NCI-H1436 (cell line): ENCODE measurements at places on chromosomes 2 and 18.

GRCh38 chr2:223870840-223871611, 33.6 kb upstream of the AP1S3 start:
- DNase-seq: no peak

DNA sequence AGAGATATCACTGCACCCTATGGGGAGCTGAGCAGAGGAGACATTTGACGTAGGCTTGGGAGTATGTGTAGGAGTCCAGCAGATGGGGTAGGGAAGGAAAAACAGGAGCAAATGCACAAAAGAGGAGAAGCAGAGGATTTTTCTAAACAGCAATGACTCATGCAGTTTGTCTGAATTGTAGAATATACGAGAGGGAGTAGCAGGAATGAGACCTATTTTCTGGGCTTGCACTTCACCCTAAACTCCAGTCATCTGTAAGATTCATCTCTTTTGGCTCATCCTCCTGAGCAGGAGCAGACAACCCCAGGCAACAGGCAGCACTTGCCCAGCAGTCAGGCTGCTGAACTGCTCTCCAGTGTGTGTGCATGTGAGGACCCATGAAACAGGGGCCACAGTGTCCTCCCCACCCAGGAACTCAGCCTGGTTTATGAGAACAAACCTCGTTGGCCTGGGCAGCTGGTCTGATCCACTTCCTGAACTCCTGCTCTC, 100.2 kb upstream of the CDC42EP3 start:
- no peak for DNase-seq

DNA sequence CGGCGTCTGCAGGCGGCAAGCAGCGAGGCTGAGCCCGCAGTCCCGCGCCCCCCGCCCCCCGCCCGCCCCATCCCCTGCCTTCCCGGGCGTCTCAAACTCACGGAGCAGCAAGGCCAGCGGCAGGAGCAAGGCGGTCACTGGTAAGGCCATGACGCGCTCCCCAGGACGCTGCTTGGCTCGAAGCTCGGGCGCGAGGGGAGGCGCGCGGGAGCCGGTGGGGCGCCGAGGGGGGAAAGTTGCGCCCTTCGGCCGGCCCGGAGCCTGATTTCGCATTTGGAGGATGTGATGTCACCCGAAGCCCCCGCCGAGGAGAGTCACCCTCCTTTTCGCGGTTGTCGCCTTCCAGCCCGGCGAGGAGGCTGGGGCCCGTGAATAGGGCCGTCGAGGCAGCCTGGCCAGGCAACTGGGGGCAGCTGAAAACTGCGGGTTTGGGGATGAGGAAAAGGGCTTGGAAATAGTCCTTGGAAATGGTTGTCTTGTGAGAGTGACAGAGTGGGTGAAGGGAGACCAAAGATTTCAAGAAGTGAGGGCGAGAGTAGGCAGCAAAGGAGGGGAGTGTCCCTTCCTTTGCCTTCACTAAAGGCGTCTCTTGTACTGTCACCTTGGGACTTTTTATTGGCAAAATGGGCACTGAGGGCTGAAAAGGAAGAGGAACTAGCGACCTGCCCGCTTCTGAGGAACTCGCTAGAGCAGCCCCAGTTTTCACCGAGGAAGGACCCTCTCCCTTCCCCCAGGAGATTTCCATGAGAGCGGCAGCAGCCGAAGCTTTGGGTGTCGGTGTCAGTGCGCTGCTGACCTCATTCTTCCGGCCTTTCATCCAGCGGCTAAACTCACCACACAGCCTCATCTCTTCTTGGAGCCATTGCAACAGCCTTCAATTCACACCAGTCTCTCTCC, at the start of gene CD8A:
Gene CD8A, minus strand, starts transcription at position 238 of the 897 bp plus-strand sequence. Its CDS starts 88 bp downstream, at position 150.
- DNase-seq: no peak

GRCh38 chr18:59272891-59273758, at the start of gene RAX:
Gene RAX, minus strand, starts transcription at chr18:59273454. Its CDS starts 248 bp downstream, at chr18:59273206.
- no peak for DNase-seq

DNA sequence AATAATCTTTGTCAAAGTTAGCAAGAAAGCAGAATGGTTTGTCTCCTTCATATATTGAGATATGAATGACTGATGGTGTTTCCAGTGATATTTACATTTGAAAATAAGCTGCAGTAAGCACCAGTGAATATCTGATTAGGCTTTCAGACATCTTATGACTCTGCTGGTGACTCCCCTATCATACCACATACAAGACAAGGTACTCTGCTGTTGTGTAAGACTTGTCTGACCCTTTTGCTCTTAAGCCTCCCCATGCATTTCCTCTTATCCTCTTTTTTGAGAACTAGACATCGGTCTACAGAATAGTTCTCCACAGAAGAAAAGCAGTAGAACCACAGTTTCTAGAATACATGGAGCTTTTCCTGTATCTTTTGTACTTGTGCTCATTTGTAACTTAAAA, 9.3 kb downstream of the POLI start:
- no peak for DNase-seq

- DNase-seq: no peak
Observed at GRCh38 chr2:73990531-73990930, 5.8 kb downstream of the TET3 start.

GRCh38 chr2:172968061-172968469, 107.6 kb upstream of the MAP3K20 start:
- DNase-seq: no peak

DNA sequence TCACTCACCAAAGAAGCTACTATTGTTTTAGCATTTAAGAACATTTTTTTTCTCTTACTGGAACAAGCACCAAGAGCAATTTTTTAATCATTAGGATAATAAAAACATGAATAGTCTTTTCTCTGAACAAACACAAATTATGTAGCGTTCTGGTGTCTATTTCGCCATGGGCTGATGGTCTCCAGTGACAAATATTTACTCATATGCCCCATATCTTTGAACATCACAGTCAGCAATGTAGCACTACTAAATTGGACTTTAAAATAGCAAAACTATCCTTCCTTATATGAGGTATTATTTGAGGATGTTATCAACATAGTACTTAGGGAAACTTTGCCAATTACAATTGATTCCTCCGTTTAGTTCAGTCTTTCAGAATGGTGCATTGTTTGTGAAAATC, 1326.0 kb upstream of the ZEB2 start:
- no peak for DNase-seq

DNA sequence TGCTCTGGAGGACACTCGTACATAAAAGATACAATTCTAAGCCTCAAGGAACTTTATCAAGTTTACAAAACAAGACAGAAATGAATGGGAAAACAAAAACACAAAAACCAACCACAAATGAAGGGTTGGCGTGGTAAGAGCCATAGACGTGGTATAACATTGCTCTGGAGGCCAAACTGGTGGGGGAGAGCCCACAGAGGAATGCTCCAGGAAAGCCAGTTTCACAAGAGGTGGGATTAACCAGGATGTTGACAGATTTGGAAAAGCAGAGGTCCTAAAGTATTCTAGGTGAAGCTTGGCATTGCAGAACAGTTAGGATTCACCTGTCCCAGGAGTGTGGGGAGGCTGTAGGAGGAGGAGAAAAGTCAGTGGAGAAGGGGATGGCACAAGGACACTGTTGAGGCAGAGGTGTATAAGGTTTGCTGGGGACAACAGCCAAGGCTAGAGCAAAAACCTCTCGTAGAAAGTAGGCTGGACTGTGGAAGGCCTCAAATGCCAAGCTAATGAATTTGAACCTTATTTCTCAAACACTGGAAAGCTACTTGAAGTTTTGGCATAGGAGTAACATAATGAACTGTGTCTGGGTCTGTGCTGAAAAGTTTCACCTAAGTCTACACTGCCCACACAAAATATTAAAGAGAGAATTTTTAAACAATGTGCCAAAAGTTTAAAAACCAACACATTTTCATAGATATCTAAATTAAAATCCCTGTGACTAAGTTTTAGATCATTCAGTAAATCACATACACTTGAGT, 135.1 kb downstream of the THADA start:
- no peak for DNase-seq

GRCh38 chr18:58546552-58546951, 82.3 kb downstream of the ALPK2 start:
- no peak for DNase-seq

- no peak for DNase-seq
Observed at GRCh38 chr2:189608795-189609422, 28.3 kb upstream of the SLC40A1 start.

DNA sequence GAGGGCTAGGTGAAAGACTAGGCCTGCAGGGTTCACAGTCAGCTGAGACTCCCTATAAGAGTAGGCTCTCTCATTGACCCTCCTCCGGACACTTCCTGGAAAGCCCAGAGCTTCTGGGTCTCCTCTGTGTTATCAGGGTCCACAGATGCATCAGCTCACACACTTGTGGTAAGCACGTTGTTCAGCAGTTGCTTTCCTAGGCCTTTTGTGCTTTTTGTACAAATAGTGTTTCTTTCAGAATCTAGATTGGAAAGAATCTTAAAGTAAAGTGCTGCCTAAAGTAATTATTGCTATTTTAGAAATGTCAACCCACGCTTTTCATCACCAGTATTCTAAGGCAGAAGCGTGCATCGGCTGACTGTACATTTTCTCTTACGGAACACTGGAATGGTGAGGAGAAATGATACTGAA, 15.5 kb downstream of the SLC9A2 start:
- no peak for DNase-seq

- DNase-seq: no peak
Observed at GRCh38 chr2:167181134-167181533, 292.9 kb downstream of the XIRP2 start.

GRCh38 chr18:34913837-34914661, 127.2 kb upstream of the MAPRE2 start:
- no peak for DNase-seq

GRCh38 chr2:12881952-12882351, 165.2 kb downstream of the TRIB2 start:
- DNase-seq: no peak

- no peak for DNase-seq
Observed at GRCh38 chr2:96146881-96147592, 1.8 kb upstream of the DUSP2 start.

DNA sequence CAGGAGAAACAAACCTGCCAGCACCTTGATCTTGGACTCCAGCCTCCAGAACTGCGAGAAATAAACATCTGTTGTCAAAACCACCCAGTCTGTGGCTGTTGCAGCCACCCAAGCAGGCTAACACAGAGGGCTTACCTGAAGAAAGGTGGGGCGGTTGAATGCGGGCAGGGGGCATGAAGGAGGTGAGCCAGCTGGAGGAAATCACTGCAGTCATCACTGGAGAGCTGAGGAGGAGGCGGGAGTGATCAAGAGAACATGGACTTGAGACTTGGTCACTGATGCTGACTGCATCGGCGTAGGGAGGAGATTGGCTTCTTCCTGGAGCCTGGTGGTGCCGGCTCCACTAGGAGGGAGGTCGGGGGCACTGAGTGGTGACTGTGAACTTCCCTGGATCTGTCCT, 14.6 kb upstream of the ARMC9 start:
- DNase-seq: no peak

GRCh38 chr2:123163398-123163797, 861.7 kb upstream of the CNTNAP5 start:
- DNase-seq: no peak

GRCh38 chr2:143840601-143841000, 679.3 kb downstream of the ZEB2 start:
- no peak for DNase-seq

GRCh38 chr2:56287974-56288373, 104.2 kb downstream of the CCDC85A start:
- DNase-seq: no peak

DNA sequence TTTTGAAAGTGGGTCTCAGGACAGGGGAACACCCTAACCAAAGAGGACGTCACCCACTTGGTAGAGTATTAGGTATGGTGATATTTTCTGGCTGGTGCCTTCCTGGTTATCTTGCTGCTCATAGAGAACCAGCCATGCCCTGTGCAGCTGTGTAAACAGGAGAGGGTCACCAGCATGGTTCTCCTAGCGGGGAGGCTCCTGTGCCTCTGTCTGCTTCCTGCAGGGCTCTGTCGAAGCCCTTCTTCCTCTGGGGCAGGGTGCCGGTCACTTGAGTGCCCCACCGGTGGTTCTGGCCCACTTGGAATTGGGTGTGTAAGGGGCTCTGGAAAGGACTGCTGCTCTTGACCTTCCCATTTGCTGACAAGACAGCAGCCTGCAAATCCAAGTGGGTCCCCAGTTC, 131.6 kb upstream of the MSH6 start:
- DNase-seq: no peak

- no peak for DNase-seq
Observed at GRCh38 chr18:26926066-26926675, 60.7 kb upstream of the AQP4 start.

DNA sequence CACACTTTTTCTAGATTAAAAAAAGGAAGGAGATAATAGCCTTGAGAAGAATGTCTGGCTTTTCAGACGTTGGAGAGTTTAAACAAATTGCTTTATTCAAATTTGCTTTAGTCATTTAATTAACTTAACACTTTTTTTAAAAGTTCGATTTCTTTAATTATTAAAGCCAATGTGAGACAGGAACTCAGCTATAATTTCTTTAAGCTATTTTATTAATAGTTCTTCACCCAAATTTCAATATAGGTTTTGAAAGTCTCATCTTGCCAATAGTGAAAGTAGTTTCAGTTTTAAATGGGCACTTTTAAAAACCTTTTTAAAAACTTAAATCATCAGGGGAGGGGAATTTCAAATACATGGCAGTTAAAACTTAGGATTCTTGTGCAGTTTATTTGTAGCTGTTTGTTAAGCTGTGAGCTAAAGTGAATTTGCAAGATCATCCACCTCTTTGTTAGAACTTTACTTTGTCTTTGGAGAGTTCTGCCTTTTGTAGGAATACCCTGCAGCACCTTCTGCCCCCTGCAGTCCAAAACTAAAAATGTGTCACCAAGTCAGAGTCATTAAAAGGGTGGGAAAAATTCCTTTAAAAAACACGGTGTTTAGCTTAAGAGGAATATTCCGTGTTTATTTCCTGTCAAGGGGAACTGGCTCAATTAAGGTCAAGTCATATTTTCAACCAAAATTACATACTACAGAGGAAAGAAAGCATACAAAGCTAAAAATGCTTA, 4.6 kb downstream of the TGIF1 start:
- no peak for DNase-seq

DNA sequence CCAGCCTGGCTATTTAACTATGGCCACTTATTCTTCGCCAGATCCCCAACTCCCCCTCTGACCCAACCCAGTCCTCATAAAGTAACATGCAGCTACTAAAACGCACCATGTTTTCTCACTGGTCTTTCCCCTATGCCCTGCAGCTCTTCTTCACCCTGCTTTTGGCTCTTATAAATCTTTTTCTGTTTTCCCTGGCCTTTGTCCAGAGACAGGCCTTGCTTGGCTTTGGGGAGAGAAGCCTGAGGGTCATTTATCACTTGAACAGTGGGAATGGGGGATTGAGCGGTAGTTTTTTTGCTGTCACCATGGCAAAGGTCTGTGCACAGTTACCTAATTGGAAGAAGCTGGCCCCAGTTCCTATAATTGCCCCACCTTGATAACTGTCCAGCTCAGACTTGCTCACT, 202.9 kb upstream of the NT5C1B start:
- DNase-seq: no peak

GRCh38 chr2:40405465-40405864, 46.4 kb downstream of the SLC8A1 start:
- no peak for DNase-seq

DNA sequence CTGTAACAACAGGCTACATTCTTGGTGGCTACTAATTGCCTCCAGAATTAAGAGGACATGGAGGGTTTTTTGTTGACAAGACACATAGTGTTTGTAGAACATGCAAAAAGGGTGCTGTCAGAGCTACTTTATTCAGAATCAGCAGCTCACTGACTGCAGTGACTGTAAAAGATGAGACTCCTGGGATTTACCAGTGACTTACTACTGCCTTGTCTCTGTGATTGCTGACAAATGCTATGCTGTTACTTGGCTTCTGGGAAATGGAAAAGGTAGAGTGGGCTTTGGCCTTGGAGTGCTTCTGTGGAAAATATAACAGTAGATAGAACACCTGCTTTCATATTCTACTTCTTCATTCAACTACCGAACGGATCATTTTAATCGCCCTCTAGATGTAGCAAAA, 47.8 kb downstream of the GREB1L start:
- DNase-seq: no peak

- DNase-seq: no peak
Observed at GRCh38 chr2:120485096-120485495, 139.2 kb downstream of the INHBB start.
